ENCODE measurements at places on chromosomes 1 and 21. TPM values are rescaled to one million over a fixed set of nuclear protein-coding genes. Genes with fewer than 3 reads are reported as not detected.

- DNase-seq = no peak
- H3K27me3 ChIP-seq = no peaks in the 10 kb centered on the region
- no peaks in the 10 kb centered on the region for H3K4me1 ChIP-seq
- no peak overlapping the region for H3K4me3 ChIP-seq
- peaks cover 18% of the 10 kb centered on the region for H3K36me3 ChIP-seq
Measured at GRCh38 chr21:42554251-42554961, 40.8 kb downstream of the SLC37A1 start.

- no peak for DNase-seq
- no peak overlapping the region for H3K4me3 ChIP-seq
- H3K27ac ChIP-seq = no peak overlapping the region
- no peaks in the 10 kb centered on the region for H3K36me3 ChIP-seq
- H3K4me1 ChIP-seq = peaks cover 28% of the 10 kb centered on the region
Measured at GRCh38 chr1:36377791-36378492, 7.8 kb downstream of the STK40 start.

DNA sequence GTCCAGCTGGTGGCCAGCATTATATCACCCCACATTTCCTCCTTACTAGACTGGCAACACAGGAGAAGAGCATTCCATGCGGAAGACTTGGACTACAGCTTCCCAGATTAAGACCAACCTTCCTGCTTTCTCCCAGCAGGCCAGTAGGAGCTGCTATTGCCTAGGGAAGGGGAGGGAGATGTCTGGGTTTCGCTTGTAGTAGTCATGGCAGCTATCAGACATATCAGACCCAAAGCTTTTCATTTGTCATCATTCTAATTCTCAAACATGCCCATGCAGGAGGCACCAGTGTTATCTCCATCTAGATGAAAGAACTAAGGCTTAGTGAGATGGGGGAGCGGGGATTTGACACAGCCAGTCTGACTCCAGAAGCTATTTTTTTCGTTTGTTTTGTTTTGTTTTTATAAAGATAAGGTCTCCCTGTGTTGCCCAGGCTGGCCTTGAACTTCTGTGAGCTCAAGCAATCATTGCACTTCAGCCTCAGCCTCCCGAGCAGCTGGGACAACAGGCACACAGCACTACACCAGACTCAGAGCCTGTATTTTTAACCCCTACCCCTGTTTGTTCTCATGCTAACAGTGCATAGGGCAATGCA lies 4.5 kb downstream of the PLA2G2A start:
- no peak for DNase-seq
- H3K4me3 ChIP-seq = no peak overlapping the region
- H3K27ac ChIP-seq = no peak overlapping the region
- H3K27me3 ChIP-seq = no peaks in the 10 kb centered on the region
- no peaks in the 10 kb centered on the region for H3K4me1 ChIP-seq

DNA sequence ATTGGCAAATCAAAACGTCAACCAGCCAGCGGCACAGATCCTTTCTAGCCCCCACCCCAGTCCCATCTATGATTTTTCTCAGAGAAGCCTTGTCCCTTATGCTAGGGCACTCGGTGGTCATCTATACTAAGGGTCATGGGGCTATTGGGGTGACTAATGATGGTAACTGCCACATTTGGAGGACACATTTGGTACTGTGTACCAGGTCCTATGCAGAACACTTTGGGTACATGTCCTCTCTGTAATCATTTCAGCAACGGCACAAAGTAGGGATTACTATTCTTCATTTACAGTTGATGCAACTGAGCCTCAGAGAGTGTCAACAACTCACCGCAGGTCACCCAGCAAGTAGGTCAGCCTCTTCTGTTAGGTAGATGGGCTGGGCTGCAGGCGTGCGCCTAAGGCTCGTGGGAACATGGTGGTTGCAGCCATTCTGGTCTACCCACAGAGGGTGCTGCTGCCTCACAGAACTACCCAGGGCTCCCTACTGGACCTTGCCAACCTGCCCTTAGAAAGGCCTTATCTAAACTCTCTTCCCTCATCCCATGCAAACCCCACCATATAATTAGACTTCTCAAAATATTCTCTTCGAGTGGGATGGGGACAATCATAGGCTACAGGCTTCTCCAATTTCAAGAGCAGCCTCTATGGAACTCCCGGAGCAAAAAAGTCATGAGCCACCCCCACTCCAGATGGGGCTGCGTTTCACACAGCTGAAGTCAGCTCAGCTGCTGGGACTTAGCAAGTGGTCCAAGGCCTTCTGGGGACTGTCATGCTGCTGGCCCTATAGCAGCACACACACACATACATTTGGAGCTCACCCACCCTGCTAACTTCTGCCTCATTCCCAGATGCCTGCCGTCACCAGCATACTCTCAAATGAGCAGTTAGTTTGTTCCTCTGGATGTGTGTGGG lies 5.8 kb upstream of the SDHB start:
- no peak overlapping the region for H3K4me3 ChIP-seq
- no peak for DNase-seq
- no peak overlapping the region for H3K27ac ChIP-seq
- no peaks in the 10 kb centered on the region for H3K4me1 ChIP-seq

DNA sequence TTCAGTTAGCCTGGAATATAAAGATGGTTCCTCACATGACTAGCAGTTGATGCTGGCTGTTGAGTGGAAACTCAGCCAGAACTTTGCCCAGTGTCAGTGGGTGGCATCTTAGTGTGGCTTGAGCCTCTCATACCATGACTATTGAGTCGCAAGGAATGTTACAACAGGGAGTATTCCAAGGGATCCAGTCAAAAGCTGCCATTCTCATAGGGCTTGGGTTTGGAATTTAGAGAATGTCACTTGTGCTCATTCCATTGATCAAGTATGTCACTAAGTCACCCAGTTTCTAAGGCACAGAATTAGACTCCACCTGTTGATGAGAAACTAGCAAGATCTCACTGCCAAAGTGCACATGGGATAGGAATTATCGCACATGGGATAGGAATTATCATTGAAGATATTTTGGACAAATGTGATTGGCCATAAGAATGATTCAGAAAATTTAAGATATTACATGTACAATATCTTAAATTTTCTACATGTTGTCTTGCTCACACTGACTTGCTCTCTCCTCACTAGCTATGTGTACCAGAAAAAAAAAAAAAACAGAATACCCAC lies 1290.7 kb upstream of the ADGRL2 start:
- no peaks in the 10 kb centered on the region for H3K27me3 ChIP-seq
- no peaks in the 10 kb centered on the region for H3K36me3 ChIP-seq
- no peak overlapping the region for H3K4me3 ChIP-seq
- no peak overlapping the region for H3K27ac ChIP-seq

GRCh38 chr1:174397261-174397660 lies 50.5 kb upstream of the GPR52 start:
- DNase-seq = no peak
- no peaks in the 10 kb centered on the region for H3K36me3 ChIP-seq
- H3K27ac ChIP-seq = no peak overlapping the region
- no peak overlapping the region for H3K4me3 ChIP-seq

GRCh38 chr1:167022384-167022783 lies 33.3 kb downstream of the MAEL start:
- H3K4me3 ChIP-seq = no peak overlapping the region
- no peaks in the 10 kb centered on the region for H3K4me1 ChIP-seq
- no peak overlapping the region for H3K27ac ChIP-seq
- H3K36me3 ChIP-seq = no peaks in the 10 kb centered on the region
- no peak for DNase-seq
- H3K27me3 ChIP-seq = no peaks in the 10 kb centered on the region

DNA sequence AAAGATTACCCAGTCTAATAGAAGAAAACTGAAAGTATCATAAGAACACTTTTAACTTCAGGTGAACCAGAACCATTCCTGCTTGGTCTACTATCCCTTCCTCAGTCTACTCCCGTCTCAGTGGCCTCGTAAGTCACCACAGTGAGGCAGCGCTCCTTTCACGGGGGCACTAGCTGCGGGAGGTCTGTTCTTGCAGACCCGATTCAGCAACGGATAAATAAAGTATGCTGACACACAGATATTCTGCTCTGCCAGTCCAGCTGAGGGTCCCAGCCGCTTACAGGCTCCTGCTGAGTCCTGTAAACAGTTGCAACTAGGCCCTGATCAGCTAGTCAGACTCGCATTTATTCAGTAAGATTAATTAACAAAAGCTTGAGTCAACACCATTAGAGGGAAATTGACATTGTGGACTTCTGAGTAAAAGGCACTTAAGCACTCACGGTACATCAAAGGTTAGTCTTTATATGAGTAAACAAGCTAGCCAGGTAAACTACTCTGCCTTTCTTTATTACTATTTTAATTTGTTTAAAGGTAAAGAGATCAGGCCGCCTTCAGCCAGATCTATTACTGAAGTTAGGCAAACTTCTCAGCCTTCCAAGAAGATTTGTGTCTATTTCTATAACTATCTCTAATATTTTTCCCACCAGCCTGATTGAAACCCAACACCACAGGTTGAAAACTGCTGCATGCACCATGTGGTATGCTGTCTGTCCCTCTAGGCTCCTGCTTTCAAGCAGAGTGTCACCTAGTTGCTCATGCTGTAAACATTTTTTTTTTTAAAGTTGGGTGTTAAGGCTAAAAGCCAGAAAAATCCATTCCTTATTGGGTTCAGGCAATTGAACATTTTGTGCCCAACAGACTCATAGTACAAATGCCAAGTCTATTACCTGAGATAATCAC lies 87.7 kb downstream of the INTS7 start:
- peaks cover 24% of the 10 kb centered on the region for H3K36me3 ChIP-seq
- no peak overlapping the region for H3K4me3 ChIP-seq
- no peaks in the 10 kb centered on the region for H3K4me1 ChIP-seq
- no peak for DNase-seq

- no peak overlapping the region for H3K4me3 ChIP-seq
- no peak for DNase-seq
- H3K36me3 ChIP-seq = no peaks in the 10 kb centered on the region
- H3K4me1 ChIP-seq = no peaks in the 10 kb centered on the region
- no peak overlapping the region for H3K27ac ChIP-seq
Measured at GRCh38 chr1:242586360-242586680, 61.8 kb upstream of the PLD5 start.

DNA sequence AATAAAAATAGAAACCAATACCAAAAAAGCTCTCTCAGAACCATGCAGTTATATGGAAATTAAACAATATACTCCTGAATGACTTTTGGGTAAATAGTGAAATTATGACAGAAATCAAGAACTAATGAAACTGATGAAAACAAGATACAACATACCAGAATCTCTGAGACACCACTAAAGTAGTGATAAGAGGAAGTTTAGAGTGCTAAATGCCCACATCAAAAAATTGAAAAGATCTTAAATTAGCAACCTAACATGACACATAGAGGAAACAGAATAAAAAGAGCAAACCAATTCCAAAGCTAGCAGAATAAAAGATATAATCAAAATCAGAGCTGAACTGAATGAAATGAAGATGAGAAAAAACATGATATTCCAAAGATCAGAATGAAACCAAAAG lies 430.9 kb downstream of the LTN1 start:
- H3K36me3 ChIP-seq = no peaks in the 10 kb centered on the region
- H3K27ac ChIP-seq = no peak overlapping the region
- no peak overlapping the region for H3K4me3 ChIP-seq

GRCh38 chr1:87202922-87203655 lies 125.6 kb upstream of the LMO4 start:
- peak overlapping the region; percentile 12 for H3K4me3 ChIP-seq
- no peak for DNase-seq
- H3K4me1 ChIP-seq = no peaks in the 10 kb centered on the region
- no peak overlapping the region for H3K27ac ChIP-seq
- H3K36me3 ChIP-seq = no peaks in the 10 kb centered on the region

DNA sequence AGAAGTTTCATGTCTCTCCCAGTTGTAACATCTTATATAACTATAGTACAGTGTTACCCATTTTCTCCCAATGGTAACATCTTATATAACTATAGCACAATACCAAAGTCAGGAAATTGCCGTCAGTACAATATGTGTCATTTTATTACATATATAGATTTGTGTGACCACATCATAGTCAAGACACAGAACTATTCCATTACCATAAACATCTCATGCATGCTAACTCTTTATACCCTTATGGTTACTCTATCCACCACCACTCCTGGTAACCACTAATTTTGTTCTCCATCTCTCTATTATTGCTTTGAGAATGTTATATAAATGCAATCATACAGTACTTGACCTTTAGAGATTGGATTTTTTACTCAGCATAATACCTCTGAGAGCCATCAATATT lies 120.7 kb downstream of the BACH1 start:
- H3K36me3 ChIP-seq = no peaks in the 10 kb centered on the region
- no peak overlapping the region for H3K27ac ChIP-seq
- DNase-seq = no peak

- H3K27ac ChIP-seq = no peak overlapping the region
- no peak overlapping the region for H3K4me3 ChIP-seq
- H3K4me1 ChIP-seq = no peaks in the 10 kb centered on the region
- H3K36me3 ChIP-seq = peaks cover 9% of the 10 kb centered on the region
Measured at GRCh38 chr1:35428360-35428759, 128.8 kb downstream of the KIAA0319L start.

GRCh38 chr21:42165901-42166300 lies 53.0 kb upstream of the ABCG1 start:
- no peak for DNase-seq
- no peak overlapping the region for H3K27ac ChIP-seq
- peaks cover 8% of the 10 kb centered on the region for H3K4me1 ChIP-seq
- no peaks in the 10 kb centered on the region for H3K27me3 ChIP-seq
- H3K36me3 ChIP-seq = no peaks in the 10 kb centered on the region

- no peak overlapping the region for H3K4me3 ChIP-seq
- H3K4me1 ChIP-seq = no peaks in the 10 kb centered on the region
- H3K27me3 ChIP-seq = no peaks in the 10 kb centered on the region
Measured at GRCh38 chr1:3881193-3881480, 18.9 kb downstream of the C1orf174 start.

- DNase-seq = no peak
- H3K4me3 ChIP-seq = no peak overlapping the region
- no peaks in the 10 kb centered on the region for H3K27me3 ChIP-seq
- H3K36me3 ChIP-seq = no peaks in the 10 kb centered on the region
- H3K4me1 ChIP-seq = no peaks in the 10 kb centered on the region
Measured at GRCh38 chr21:35326677-35327076, 277.6 kb upstream of the RUNX1 start.

- H3K27ac ChIP-seq = no peak overlapping the region
- no peaks in the 10 kb centered on the region for H3K4me1 ChIP-seq
- H3K27me3 ChIP-seq = no peaks in the 10 kb centered on the region
- no peaks in the 10 kb centered on the region for H3K36me3 ChIP-seq
- no peak for DNase-seq
Measured at GRCh38 chr1:107450899-107451664, 310.2 kb downstream of the NTNG1 start.

Gene ACTL8
- 0.28 TPM for total RNA-seq

Gene LCE1E
- total RNA-seq = not detected

Gene BRDT
- total RNA-seq = under 0.01 TPM

Gene MAPKAPK2
- total RNA-seq = 36.4 TPM

Gene SPATA46
- not detected for total RNA-seq

Gene DDAH1
- total RNA-seq = 0.99 TPM

Gene DCAF8
- 75.8 TPM for total RNA-seq
